ENCODE measurements at places on chromosomes 4 and X.

- DNase-seq = no peak
These were observed 10.4 kb downstream of the L1CAM start for GRCh38 chrX:153875391-153876111.

DNA sequence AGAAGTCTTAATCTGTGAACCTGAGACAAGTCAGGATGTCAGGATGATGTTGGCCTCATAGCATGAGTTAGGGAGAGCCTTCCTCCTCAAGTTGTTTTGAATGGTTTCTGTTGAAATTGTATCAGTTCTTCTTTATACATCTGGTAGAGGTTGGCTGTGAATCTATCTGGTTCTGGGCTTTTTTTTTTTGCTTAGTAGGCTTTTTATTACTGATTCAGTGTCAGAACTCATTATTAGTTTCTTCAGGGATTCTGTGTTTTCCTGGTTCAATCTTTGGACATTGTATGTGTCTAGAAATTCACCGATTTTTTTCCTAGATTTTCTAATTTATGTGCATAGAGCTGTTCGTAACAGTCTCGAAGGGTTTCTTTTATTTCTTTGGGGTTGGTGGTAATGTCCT lies 14.9 kb downstream of the GLUD2 start:
- DNase-seq = no peak

DNA sequence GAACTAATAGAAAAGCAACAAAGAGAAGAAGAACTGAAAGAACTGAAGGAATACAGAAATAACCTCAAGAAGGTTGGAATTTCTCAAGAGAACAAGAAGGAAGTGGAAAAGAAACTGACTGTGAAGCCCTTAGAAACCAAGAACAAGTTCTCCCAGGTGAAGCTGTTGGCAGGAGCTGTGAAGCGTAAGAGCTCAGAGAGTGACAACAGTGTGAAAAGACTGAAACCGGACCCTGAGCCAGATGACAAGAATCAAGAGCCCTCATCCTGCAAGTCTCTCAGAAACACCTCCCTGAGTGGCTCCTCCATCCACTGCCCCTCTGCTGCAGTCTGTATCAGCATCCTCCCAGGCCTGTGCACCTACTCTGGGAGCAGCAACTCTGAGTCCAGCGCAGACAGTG lies 8.4 kb upstream of the FHDC1 start:
- DNase-seq = no peak

DNA sequence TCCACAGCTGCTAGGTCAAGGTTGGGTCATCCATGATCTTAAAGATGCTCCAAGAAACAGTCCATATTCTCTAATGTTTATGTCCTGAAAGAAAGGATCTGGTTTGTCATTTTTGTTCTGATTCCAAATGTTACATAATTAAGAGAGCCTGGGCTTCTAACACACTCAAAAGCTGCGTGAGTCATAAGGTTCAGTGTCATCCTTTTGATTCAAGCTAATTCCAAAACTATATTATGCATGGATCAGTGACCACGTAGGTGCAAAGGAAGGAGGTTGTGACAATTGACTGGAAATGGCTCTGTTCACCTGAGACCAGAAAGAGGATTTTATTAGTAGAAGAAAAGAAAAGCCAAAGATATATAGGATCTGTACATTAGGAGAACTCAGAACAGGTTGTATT lies 268.7 kb upstream of the GK2 start:
- DNase-seq = no peak

GRCh38 chr4:58941286-58941685 lies 1831.1 kb upstream of the IGFBP7 start:
- DNase-seq = no peak

DNA sequence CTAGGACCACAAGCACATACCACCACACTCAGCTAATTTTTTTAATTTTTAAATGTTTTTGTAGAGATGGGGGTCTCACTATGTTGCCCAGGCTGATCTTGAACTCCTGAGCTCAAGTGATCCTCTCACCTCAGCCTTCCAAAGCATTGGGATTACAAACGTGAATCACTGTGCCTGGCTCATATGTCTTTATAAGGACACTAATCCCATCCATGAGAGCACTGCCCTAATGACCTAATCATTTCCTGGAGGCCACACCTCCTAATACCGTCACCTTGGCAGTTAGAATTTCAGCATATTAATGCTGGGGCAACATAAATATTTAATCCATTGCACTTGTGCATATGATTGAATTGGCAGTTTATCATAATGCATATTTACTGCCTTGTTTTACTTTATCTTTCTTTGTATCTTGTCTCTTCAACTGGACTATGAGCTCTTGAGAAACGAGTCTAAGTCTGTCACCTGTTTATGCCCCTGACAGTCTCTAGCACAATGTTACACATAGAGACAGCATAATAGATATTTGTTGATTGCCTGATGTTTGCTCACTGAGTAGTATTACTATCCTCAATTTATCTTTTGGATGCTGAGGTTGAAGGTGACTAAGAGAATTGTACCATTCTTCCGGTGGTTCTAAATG lies 172.0 kb downstream of the AASDH start:
- no peak for DNase-seq

GRCh38 chr4:32199639-32200038 lies 1479.5 kb downstream of the PCDH7 start:
- DNase-seq = no peak

DNA sequence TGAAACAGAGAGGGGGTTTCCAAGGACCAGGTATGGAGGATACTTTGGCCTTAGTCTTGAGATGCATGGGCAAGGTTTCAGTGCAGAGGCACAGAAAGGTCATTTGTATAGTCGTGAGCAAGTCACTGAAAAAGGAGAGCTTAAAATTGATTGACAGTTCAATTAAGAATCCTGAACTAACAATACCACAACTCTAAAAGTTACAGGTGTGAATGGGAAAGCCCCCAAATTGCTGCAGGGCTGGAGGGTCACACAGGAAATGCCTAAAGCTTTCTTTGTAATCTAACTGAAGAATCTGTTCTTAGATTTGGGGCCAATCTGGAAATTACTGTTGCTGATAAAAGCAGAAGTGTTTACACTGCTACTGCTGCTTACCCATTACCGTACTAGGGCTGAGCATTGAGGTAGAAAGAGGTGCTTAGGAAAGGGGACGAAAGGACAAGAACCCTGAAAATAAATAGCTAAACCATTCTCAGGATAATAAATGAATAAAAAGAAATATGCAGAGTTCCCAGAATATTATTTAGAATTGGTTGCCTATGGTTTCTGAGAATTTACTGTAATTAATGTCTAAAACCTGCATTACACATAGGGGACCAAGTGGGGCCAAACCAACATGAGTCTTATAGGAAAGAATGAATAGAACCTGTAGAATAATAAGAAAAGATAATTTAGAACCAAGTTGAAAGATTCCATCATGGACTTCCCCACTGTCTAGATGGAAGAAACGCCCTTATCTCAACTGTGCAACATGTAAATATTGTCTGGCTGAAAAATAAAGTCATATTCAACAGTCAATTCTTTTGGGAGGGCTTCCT lies 91.9 kb upstream of the PPP1R2C start:
- no peak for DNase-seq

DNA sequence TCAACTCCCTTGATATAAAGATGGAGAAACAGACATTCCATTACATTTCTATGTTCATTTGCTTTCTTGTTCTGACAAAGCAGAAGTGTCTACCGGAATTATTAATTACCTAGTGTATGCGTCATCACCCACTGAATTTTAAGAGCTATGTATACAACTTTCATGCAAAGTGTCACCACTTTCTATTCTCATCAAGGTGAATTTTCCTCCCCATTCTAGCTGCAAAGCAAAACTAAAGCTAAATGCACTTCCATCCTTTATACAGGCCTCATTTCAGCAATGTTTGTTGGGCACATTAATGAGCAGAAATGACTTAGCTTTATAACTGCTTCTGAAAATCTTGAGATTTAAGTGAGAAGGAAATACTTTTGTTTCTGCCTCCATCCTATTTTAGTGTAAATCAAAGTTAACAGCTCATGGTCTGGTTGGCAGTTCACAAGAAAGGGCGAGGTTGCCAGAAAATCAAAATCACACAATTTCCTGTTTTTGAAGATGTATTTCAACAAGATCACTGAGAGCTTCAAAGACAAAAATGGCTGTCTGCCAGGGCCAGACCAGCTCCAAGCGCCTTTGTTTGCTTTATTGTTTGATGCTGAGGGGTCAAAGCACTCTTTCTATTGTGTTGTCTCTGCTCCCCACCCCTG lies 7.2 kb upstream of the FAM9C start:
- DNase-seq = no peak

- DNase-seq = no peak
These were observed 14.2 kb upstream of the RPS6KA3 start for GRCh38 chrX:20280938-20281337.

DNA sequence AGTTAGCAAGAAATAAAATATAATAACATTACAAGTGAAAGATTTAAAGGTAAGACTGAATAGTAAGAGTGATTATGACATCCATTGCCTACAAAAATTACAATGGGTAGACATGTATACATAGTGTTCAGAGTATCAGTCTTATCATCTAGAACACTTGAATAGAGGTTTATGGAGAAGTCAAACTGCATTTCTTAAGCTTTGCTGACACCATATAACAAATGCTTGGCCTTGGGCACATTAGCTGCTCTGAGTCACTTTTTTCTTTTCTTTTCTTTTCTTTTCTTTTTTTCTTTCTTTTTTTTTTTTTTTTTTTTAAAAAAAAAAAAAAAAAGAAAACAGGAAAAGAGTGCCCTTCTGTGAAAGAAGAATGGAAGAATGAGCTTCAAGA lies 220.0 kb downstream of the SPCS3 start:
- DNase-seq = no peak

DNA sequence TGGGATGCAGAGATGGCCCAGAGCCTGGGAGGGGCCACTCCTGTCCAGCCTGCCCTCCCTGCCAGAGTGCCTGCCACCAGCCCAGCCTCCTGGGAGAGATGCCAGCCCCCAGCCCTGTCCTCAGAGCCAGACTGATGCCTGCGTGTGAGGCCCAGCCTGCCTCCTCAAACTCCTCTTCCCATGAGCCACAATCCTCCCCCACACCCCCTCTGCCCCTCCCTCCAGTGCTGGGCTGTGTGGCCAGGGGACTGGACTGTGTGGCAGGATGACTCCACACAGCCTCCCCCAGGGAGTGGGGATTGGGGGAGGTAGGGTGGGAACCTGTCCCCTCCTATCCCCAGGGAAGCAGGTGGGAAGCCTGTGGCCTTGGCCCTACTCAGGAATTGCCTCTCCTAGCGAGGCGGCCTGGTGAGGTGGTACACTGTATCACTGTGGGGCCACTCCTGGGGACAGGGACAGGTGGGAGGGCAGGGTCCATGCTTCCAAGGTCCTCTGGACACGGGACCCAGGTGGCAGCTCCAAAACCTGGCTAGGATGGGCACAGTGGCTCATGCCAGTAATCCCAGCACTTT lies 4.3 kb upstream of the SH3BP2 start:
- no peak for DNase-seq

GRCh38 chr4:104416725-104417356 lies 77.9 kb downstream of the CXXC4 start:
- no peak for DNase-seq

DNA sequence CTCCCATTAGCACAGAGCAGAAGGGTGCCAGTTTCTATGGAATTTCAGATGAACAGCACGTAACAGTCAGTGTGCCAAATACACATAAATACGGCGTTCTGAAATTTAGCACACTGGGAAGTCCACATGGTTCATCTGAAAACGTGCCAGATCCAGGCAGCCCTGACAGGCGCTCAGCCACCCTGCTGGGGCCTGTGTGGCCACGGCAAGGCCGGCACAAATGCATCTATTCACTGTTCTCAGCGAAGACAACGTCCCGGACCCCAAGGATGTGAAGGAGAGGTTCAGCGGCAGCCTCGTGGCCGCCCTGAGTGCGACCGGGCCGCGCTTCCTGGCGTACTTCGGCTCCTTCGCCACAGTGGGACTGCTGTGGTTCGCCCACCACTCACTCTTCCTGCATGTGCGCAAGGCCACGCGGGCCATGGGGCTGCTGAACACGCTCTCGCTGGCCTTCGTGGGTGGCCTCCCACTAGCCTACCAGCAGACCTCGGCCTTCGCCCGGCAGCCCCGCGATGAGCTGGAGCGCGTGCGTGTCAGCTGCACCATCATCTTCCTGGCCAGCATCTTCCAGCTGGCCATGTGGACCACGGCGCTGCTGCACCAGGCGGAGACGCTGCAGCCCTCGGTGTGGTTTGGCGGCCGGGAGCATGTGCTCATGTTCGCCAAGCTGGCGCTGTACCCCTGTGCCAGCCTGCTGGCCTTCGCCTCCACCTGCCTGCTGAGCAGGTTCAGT lies 15.6 kb downstream of the DGKQ start:
- no peak for DNase-seq

DNA sequence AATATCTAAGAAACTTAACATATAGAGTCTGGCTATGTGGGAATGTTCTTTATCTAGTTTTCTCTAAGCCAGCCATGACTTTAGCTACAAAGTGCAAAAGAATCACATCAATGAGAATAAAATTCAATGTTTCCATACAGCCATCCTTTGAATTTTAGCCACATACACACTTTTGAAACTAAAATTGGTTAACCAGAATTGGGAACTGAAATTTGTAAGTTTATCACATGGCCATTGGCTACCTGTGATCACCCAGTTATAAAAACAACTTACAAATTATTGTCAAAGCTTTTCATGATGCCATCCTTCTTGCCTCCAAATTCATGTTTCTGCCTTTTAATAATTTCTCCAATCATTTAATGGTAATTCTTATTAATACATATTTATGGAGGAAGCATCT lies 49.9 kb downstream of the PAK3 start:
- DNase-seq = no peak

- no peak for DNase-seq
These were observed 3.8 kb downstream of the HSD17B11 start for GRCh38 chr4:87387237-87387636.
